Epithelial cell of umbilical artery (primary cell): ENCODE measurements at places on chromosomes 16 and 17. TPM values are rescaled to one million over a fixed set of nuclear protein-coding genes. Genes with fewer than 3 reads are reported as not detected.

Gene SPN
- not detected in 2 replicates for total RNA-seq

Gene MT1H
- not detected in 2 replicates for total RNA-seq

Gene MPV17L
- total RNA-seq = 0.32 and 2.6 TPM in 2 replicates

Gene CCDC40
- total RNA-seq = 0.97 and 2.1 TPM in 2 replicates

Gene PNMT
- total RNA-seq = not detected in 2 replicates

Gene CCL8
- total RNA-seq = not detected in 2 replicates
